ENCODE measurements at places on chromosomes 2 and 18.

- no peak for DNase-seq
These were observed 17.4 kb downstream of the NAPG start for GRCh38 chr18:10543277-10543676.

GRCh38 chr2:165698444-165698884 lies 95.6 kb downstream of the GALNT3 start:
- DNase-seq: peak; percentile 79

DNA sequence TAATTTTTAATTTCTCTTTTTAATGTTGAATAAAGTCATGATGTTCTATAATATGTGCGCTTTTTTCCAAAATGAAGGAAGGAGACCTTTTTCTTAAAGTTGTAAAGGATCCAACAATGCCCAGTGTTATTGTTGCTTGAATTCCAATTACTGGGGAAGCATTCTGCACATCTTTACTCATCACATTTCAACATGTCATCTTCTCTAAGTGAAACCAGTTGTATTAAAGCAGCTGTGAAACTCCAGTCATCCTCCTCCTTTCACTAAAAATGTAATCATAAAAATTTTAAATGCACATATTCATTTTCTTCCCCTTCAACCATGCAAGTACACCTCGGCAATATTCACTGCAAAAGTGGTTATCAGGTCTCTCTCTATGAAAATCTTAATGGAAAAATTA lies 722.7 kb downstream of the TSN start:
- DNase-seq: no peak

DNA sequence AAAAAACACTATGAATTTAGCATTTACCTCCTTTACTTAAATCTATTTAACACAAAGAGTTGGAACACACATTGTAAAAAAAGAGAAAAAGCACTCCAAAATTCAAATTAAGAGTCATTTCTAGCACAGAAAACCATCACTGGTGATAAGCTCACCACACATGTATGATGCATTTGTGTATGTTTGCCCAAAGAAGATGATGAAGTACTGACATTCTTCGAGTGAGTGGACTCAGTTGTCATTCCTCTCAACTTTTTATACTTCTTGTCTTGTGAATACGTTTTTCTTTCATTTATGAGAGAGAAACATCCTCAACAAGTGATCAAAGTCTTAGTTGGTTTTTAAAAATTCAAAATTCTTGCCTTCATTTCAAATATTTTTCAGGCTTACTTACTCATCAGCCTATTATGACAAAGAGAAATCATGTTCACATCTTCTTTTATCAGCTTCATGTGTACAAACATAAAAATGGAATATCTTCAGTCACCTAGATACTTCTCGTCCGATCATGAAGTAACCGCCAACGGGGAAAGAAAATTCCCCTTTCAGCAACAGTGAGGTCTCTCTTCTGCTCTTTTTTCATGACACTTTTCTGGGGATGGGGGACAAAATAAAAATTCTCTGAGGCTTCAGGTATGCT lies 1.5 kb downstream of the DSEL start:
- DNase-seq: no peak
